CD4-positive, alpha-beta memory T cell (primary cell): ENCODE measurements at places on chromosomes 4 and X. TPM values are rescaled to one million over a fixed set of nuclear protein-coding genes. Genes with fewer than 3 reads are reported as not detected.

Gene FGF5
- 0.06 TPM for total RNA-seq

Gene GAGE12F
- not detected for total RNA-seq

Gene CLCN5
- total RNA-seq, result 1.8 TPM

GRCh38 chr4:182074139-182074538 lies 169.1 kb upstream of the TENM3 start:
- H3K36me3 ChIP-seq, result no peaks in the 10 kb centered on the region
- H3K27me3 ChIP-seq, result no peaks in the 10 kb centered on the region
- no peaks in the 10 kb centered on the region for H3K4me1 ChIP-seq
- no peak overlapping the region for H3K4me3 ChIP-seq
- H3K27ac ChIP-seq, result no peak overlapping the region

DNA sequence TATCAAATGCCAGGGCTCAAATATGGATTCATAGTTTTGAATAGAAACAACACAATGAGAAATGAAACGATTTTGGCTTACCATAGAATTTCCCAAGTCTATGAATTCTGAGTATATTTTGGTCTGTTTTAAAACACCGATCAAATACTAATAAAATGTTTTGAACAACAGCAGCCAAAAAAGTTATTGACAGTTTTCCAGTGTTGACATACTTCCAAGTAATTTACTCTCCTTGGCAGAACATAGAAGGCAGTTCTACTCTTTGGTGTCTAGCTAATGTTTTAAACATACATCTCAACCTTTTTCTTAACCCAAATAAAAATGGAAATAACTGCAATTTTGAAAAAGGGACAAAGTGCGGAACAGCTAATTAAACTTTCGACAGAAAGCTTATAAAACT lies 1419.8 kb downstream of the ADGRL3 start:
- H3K4me1 ChIP-seq, result no peaks in the 10 kb centered on the region
- no peak overlapping the region for H3K4me3 ChIP-seq
- H3K27ac ChIP-seq, result no peak overlapping the region
- no peaks in the 10 kb centered on the region for H3K36me3 ChIP-seq

- no peak for DNase-seq
- no peaks in the 10 kb centered on the region for H3K4me1 ChIP-seq
- H3K36me3 ChIP-seq, result no peaks in the 10 kb centered on the region
- no peak overlapping the region for H3K4me3 ChIP-seq
- H3K27ac ChIP-seq, result no peak overlapping the region
- no peaks in the 10 kb centered on the region for H3K27me3 ChIP-seq
These were observed 202.1 kb downstream of the PRDM5 start for GRCh38 chr4:120720354-120720934.

- H3K4me3 ChIP-seq, result no peak overlapping the region
- no peak overlapping the region for H3K27ac ChIP-seq
- no peaks in the 10 kb centered on the region for H3K4me1 ChIP-seq
- H3K36me3 ChIP-seq, result no peaks in the 10 kb centered on the region
- H3K27me3 ChIP-seq, result no peaks in the 10 kb centered on the region
These were observed 36.6 kb upstream of the UGT2A1 start for GRCh38 chr4:69689599-69689998.

DNA sequence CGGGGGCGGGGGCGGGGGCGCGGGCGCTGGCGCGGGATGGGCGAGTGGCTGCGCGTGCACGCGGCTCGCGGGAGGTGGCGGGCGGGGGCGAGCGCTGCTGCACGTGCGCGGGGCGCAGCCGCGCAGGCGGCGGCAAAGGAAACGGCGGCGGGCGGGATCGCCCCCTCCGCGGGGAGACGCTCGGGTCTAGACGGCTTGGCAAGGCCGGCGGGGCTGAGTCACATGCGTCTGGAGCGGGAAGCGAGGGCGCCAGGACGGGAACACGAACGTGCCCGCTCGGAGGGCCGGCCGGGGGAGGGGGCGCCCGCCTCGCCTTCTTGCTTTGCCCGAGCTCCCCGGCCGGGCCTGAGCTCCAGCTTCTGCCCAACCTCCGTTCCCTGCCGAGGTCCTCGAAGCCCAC lies 4.3 kb upstream of the HAUS7 start:
- H3K27me3 ChIP-seq, result no peaks in the 10 kb centered on the region
- H3K36me3 ChIP-seq, result no peaks in the 10 kb centered on the region
- peaks cover 21% of the 10 kb centered on the region for H3K4me1 ChIP-seq
- H3K27ac ChIP-seq, result no peak overlapping the region
- peak overlapping the region; percentile 19 for H3K4me3 ChIP-seq

- H3K27me3 ChIP-seq, result no peaks in the 10 kb centered on the region
- no peaks in the 10 kb centered on the region for H3K4me1 ChIP-seq
- no peak overlapping the region for H3K27ac ChIP-seq
- no peak for DNase-seq
- H3K36me3 ChIP-seq, result no peaks in the 10 kb centered on the region
These were observed 244.5 kb downstream of the DMD start for GRCh38 chrX:32966821-32967355.

DNA sequence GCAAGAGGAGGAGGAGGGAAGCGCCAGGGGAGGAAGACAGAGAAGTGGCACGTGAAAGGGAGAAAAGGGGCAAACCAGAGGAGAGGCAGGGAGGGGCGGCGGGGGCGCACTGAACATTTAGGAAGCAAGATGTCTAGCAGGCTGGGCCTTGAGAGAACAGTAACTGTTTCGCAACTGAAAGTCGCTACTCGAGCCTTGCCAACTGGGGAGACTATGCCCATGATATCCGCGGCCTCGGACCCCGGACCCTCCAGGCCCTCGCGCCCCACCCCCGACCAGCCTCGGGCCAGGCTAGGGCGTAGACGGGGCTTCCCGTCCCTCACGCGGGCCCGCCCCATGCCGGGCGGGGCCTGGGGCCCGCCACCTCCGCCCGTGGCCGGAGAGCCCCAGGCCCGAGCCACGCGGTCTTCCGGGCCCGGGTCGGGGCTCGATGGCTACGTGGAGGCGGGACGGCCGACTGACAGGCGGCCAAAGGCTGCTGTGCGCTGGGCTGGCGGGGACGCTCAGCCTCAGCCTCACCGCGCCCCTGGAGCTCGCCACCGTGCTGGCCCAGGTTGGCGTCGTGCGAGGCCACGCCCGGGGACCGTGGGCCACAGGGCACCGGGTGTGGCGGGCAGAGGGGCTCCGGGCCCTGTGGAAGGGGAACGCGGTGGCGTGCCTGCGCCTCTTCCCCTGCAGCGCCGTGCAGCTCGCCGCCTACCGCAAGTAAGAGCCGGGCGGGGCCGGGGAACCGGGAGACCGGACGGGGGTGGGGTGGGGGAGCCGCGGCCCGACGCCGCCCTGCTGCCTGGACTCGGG lies at the start of gene SLC25A43:
SLC25A43 (plus strand) TSS at position 363 of the 798 bp plus-strand sequence; CDS start at position 431, 68 bp downstream.
- H3K36me3 ChIP-seq, result no peaks in the 10 kb centered on the region
- peak; percentile 29 for DNase-seq
- no peaks in the 10 kb centered on the region for H3K27me3 ChIP-seq
- H3K27ac ChIP-seq, result peak within 1 kb of the TSS; percentile 47
- peaks cover 9% of the 10 kb centered on the region for H3K4me1 ChIP-seq
- H3K4me3 ChIP-seq, result peak within 1 kb of the TSS; percentile 45

DNA sequence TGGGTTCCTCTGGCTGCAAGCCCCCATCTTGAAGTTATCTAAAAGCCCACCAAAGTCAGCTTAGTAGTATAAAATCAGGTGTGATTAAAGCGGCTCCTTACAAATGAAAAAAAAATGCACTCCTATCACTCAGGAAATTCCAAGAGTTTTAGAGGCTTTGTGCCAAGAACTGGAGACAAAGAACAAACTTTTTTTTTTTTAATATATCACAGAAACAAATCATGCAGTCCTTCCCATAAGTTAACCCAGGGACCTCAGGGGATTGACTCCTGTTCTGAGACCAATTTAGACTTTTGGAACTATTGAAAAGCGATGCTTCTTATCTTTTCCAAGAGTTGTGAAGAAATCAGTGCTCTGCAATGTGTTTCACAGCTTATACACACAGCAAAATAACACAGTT lies 53.6 kb downstream of the HHIP start:
- H3K36me3 ChIP-seq, result no peaks in the 10 kb centered on the region
- no peak overlapping the region for H3K27ac ChIP-seq
- DNase-seq, result no peak
- no peaks in the 10 kb centered on the region for H3K4me1 ChIP-seq
- H3K27me3 ChIP-seq, result no peaks in the 10 kb centered on the region

- no peak overlapping the region for H3K27ac ChIP-seq
- H3K4me1 ChIP-seq, result peaks cover 20% of the 10 kb centered on the region
- H3K4me3 ChIP-seq, result no peak overlapping the region
- no peak for DNase-seq
These were observed 12.2 kb downstream of the XPNPEP2 start for GRCh38 chrX:129750971-129751370.

GRCh38 chr4:32789026-32789608 lies 2068.9 kb downstream of the PCDH7 start:
- no peaks in the 10 kb centered on the region for H3K36me3 ChIP-seq
- no peak for DNase-seq
- no peaks in the 10 kb centered on the region for H3K27me3 ChIP-seq
- no peak overlapping the region for H3K27ac ChIP-seq
- H3K4me3 ChIP-seq, result no peak overlapping the region

DNA sequence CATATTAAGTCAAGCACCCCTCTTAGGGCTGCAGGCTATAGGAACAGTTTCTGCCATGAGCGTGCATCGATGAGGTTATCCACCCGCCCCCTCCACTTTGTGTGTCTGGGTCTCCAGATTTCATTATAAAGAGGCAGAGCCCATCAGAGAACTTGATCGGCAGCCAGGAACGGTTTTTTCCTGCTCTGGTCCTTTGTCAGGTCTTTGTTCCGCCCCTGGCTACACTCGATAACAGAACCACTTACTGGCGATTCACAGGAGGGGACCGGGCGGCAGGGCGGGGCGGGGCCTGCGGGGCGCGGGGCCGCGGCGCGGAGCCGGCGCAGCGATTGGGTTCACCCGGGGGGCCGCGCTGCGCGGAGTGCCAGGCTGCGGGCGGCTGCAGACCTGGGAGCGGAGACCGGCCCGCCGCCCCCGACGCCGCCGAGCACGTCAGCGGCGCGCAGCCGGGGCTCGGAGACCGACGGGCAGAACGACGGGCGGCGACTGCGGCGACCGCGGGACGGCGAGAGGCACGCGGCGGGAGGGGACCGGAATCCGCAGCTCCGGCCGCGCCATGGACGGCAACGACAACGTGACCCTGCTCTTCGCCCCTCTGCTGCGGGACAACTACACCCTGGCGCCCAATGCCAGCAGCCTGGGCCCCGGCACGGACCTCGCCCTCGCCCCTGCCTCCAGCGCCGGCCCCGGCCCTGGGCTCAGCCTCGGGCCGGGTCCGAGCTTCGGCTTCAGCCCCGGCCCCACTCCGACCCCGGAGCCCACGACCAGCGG lies at the start of gene SLC10A4:
SLC10A4 (plus strand) TSS at position 338 of the 771 bp plus-strand sequence; CDS start at position 557, 219 bp downstream.
- no peaks in the 10 kb centered on the region for H3K36me3 ChIP-seq
- no peak for DNase-seq
- peaks cover 26% of the 10 kb centered on the region for H3K27me3 ChIP-seq
- no peak within 1 kb of the TSS for H3K27ac ChIP-seq
- peaks cover 11% of the 10 kb centered on the region for H3K4me1 ChIP-seq
- peak within 1 kb of the TSS; percentile 28 for H3K4me3 ChIP-seq

DNA sequence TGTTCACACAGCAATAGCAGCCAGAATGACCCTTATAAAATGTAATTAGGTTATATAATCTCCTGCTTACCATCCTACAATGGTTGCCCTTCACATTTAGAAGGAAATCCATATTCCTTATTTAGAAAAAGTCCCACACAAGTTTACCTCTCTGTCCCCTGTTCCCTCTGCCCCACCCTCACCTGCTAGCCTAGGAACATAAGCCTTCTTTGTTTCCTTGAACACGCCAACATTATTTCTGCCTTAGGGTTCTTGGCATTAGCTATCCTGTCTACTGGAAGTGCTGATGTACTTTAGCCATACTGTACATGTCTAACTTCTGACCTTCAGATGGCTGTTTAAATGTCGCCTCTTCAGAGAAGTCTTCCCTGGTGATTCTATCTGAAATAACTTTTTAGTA lies 28.4 kb upstream of the USP53 start:
- no peak for DNase-seq
- no peaks in the 10 kb centered on the region for H3K27me3 ChIP-seq
- no peak overlapping the region for H3K27ac ChIP-seq
- no peaks in the 10 kb centered on the region for H3K36me3 ChIP-seq
